ENCODE measurements at places on chromosomes 6 and 20. TPM values are rescaled to one million over a fixed set of nuclear protein-coding genes. Genes with fewer than 3 reads are reported as not detected.

The SLC24A3 gene
- polyA plus RNA-seq = 2.1 TPM

The GSTA2 gene
- polyA plus RNA-seq = 0.68 TPM

The NCOA7 gene
- 15.8 TPM for polyA plus RNA-seq

The SNX14 gene
- 207 TPM for polyA plus RNA-seq

The MUCL3 gene
- polyA plus RNA-seq = 0.02 TPM

The TAF8 gene
- polyA plus RNA-seq = 13.0 TPM

The TMC2 gene
- polyA plus RNA-seq = 0.05 TPM

The C6orf58 gene
- polyA plus RNA-seq = 0.25 TPM

The TPD52L1 gene
- 16.9 TPM for polyA plus RNA-seq

The GSTA3 gene
- not detected for polyA plus RNA-seq

The DNAAF9 gene
- 6.2 TPM for polyA plus RNA-seq

The CBLN4 gene
- 0.09 TPM for polyA plus RNA-seq

The AVP gene
- polyA plus RNA-seq = 5.2 TPM

The COX4I2 gene
- 5.4 TPM for polyA plus RNA-seq

The DLL1 gene
- 5.7 TPM for polyA plus RNA-seq

The CYP24A1 gene
- polyA plus RNA-seq = 0.68 TPM

The PDYN gene
- 1.3 TPM for polyA plus RNA-seq

The MAP1LC3A gene
- 37.5 TPM for polyA plus RNA-seq
